ENCODE measurements at places on chromosomes 16 and 17.

DNA sequence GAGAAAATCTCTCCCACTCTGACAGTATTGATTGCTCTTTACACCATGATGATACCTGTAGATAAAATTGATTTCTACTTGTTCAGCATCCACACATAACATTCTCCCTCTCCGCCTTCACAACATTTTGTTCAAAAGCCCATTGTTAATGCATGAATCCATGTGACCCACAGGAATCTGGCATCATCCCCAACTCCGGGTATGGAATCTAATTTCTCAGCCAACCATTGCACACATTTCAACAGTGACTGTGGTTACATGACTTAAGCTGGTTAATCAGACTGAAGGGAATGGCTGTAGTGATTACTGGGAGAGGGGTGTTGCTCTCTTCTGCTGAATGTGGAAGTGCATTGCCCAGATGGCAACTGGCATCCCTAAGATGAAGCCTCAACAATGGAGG lies 161.4 kb upstream of the C16orf82 start:
- DNase-seq, result no peak

DNA sequence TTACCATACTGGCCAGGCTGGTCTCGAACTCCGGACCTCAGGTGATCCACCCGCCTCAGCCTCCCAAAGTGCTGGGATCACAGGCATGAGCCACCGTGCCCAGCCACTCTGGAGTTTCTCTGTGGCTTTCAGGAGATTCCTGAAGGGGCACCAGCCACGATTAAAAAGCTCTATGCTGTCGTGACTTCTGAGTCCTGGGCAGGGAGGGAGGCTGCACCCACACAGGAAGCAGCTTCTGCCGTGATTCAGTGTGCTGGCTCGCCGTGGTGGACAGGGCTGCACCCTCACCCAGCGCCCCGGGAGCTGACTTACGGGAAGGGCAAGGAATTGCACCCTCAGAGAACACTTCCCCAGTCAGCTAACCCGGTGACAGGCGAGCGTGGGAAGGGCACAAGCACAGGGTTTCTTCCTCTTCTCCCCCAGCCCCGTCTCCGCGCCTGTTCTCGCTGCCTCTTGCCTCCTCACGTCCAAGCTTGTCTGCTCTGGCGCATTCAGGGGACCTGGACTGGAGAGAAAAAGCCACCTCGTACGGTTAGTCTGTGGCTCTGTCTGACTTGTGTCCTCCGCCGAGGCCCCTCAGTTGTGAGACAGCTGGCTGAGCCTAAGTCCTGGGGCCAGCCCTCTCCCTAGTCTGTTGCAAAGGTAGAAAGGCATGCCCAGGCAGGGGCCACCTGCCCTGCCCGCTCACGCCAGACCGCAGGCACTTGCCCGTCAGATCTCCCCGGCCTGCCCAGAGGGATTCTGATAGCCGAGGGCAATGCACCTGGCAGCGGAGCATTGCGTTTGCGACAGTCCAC lies 145.0 kb downstream of the SEC14L1 start:
- no peak for DNase-seq

GRCh38 chr16:56847173-56847910 lies 17.7 kb upstream of the SLC12A3 start:
- DNase-seq, result no peak

- DNase-seq, result no peak
Measured at GRCh38 chr16:77300256-77300655, 101.0 kb downstream of the SYCE1L start.
